Activated B cell treated with CpG ODN at 0.5 μM for 24 hours (primary cell): ENCODE measurements at places on chromosomes 7 and 10. TPM values are rescaled to one million over a fixed set of nuclear protein-coding genes. Genes with fewer than 3 reads are reported as not detected.

HOXA10 gene
- 0.24 TPM in 1 of 2 replicates, not detected in the other for total RNA-seq

LIPK gene
- total RNA-seq: not detected in 2 replicates

- no peak for DNase-seq
Measured at GRCh38 chr7:104207348-104207730, 474 bp downstream of the ORC5 start.

GRCh38 chr7:117683430-117684175 is 189.6 kb downstream of the CTTNBP2 start:
- DNase-seq: no peak

- no peak for DNase-seq
Measured at GRCh38 chr7:132100483-132100882, 475.8 kb downstream of the PLXNA4 start.

DNA sequence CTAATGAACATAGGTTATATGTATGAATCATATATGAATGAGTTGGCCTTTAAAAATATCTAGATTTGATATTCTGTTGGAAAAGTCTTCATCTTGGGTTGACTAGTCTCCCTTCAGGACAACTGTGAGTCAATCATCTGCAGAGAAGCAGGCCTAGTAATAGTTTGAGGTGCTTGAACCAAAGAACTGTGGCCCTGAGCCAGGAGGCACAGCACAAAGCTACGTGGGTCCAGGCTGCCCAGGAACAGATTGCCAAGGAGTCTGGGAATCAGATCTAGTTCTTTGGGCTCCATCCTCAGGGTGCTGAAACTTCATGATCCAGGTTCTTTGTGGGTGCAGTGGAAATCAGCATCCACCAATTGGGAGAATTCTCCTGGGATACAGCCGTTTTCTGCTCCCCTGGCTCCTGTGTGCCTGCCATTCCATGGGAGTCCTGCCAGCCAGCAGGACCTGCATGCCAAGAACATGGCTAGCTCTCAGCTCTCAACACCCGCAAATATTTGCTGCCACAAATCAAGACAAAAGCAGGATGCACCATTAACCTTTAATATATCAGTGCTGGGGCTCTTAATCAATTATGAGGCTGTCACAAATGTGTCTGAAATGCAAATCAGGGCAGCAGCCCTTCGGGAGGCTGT is 709.0 kb downstream of the GRID1 start:
- no peak for DNase-seq

GRCh38 chr10:124728830-124729661 is 15.1 kb downstream of the FAM53B start:
- peak; percentile 15 for DNase-seq

DNA sequence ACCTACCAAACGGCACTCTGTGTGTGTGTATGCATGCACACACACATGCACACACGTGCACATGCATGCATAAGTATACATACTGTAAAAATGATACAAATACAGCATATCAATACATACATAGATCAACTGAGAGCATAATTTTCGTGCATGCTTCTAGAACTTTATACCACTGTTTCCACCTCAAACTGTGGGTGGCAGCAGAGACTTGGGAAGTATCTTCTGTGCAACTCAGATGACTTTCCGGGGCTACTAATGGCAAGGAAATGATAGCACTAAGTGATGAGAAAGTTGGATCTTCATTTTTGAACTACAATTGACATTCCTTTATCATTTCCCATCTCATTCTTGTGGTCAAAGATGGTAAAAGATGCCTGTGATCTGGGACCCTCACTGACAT is 570.7 kb downstream of the REEP3 start:
- no peak for DNase-seq

DNA sequence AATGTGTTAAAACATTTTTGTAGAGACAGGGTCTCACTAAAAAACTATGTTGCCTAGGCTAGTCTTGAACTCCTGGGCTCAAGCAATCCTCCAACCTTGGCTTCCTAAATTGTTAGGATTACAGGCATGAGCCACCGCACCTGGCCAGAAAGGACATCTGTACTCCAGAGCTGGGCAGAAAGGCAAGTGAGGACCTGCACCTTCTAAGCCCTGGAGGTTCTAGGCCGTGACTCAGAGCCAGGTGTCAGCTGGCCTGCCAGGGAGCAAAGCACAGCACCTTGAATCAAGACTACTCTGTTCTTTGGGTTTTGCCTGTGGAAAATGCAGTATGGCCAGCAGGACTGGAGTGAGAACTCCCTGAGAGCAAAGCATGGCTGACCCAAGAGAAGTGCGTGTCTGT is 396.5 kb downstream of the ADRA2A start:
- DNase-seq: no peak

DNA sequence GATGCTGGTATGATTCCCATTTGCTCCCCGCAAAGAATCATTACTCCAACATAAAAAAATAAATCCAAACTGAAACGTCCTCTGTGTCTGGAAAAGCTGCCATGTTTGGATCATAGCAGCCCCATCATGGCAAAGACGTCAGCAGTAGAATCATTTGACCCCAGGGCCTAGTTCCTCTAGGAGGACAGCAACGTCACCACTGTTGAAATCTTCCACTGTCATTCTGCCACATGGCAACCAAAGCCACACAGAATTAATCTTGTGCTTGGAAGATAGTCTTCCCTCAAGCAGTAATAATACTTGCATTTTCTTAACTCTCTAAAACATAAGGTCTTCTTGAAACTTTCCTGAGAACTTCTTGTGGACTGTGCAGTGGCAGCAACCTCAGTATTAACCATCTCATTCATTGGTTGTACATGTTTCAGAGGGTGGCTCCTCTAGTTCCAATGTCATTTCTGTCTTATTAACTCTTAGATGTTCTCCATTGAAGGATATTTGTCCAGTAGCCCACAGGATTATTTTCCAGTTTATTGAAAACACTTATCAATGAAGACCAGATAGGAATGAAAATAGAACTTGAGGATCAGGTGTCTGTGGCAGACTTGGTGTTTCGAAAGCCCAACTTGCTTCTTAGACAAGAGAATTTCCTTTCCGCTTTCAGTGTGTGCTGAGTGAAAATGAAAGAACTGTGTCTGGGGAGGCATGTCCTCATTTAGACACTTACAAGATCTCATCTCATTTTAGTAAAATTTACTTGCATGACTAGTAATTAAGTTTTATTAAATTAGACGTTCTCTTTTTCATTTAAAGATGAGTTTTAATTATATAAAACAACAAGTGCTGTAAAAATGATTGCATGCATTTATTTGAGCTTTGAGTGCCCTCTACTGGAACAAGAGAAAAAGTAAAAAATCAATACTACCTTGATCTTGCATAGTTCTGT is 28.9 kb upstream of the INHBA start:
- DNase-seq: no peak
